ENCODE measurements at places on chromosomes 5 and 9. TPM values are rescaled to one million over a fixed set of nuclear protein-coding genes. Genes with fewer than 3 reads are reported as not detected.

DNA sequence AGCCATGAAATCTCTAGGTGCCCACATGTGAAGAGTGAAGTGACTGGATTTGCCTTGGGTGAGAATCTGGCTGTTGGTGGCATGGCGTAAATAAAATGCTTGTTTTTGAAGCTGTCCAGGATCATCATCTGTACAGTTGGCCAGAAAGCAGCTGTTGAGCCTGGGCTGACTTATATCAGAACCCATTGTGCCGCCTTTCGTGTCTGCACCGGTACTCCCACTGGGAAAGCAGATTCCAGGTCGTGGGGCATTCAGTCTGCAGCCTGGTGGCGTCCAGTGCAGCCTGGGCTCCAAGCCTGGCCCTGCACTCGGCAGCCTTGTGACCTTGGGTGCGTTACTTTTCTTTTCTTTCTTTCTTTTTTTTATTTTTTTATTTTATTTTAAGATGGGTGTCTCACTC is 27.8 kb downstream of the PRRC2B start:
- no peak overlapping the region for H3K4me3 ChIP-seq
- H3K27ac ChIP-seq, result no peak overlapping the region
- no peaks in the 10 kb centered on the region for H3K36me3 ChIP-seq

Gene ADCY2
- total RNA-seq, result 8.4 TPM

GRCh38 chr5:174234388-174234787 is 188.9 kb downstream of the NSG2 start:
- H3K27me3 ChIP-seq, result peaks cover 4% of the 10 kb centered on the region
- no peak overlapping the region for H3K27ac ChIP-seq
- DNase-seq, result no peak
- no peak overlapping the region for H3K4me3 ChIP-seq
- H3K36me3 ChIP-seq, result no peaks in the 10 kb centered on the region

- DNase-seq, result no peak
- no peak overlapping the region for H3K27ac ChIP-seq
- no peaks in the 10 kb centered on the region for H3K4me1 ChIP-seq
- no peaks in the 10 kb centered on the region for H3K36me3 ChIP-seq
- no peak overlapping the region for H3K4me3 ChIP-seq
Observed at GRCh38 chr9:106954974-106955850, 92.2 kb downstream of the ZNF462 start.

Gene SLC34A3
- 1.8 TPM for total RNA-seq

GRCh38 chr5:131672776-131673175 is 37.7 kb upstream of the RAPGEF6 start:
- H3K4me1 ChIP-seq, result peaks cover 14% of the 10 kb centered on the region
- H3K36me3 ChIP-seq, result no peaks in the 10 kb centered on the region
- peak overlapping the region; percentile 61 for H3K27ac ChIP-seq
- no peak for DNase-seq
- no peak overlapping the region for H3K4me3 ChIP-seq

Gene TNFSF8
- not detected for total RNA-seq

DNA sequence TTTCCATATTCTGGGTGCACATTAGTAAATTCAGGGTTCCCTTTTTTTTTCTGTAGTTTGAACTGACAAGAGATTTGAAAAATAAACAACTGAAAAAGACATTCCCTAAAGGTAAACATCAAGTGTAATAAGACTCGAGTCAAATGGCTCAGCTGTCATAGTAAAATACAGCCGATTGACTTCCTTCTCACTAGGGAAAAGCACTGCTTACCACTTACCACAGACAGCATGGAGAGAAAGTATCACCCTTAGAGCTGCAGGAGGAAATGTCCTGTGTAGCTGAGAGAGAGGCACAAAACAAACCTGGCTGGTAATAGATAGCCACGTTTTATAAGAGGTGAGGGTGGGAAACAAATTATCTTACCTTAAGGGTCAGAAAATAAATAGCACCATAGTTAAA is 12.1 kb upstream of the DMAC1 start:
- peaks cover 10% of the 10 kb centered on the region for H3K4me1 ChIP-seq
- no peak overlapping the region for H3K27ac ChIP-seq
- no peak overlapping the region for H3K4me3 ChIP-seq

DNA sequence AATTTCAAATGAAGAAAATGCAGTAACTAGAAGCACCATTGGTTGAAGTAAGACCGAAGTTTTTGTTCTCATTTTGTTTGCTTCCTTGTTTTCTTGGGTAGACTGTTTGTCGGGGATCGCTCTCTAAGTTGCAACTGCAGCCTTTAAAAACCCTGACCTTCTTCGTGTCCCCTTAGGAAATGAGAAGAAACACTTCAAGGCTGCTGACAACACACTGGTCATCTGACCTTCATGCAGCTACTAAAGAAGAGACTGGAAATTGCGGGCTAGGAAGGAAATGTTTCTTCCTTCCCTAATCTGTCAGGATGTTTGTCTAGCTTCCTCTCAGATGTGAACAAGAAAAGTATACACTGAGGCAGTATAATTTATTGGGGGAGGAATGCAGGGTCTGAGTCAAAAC is 50.7 kb upstream of the CHSY3 start:
- no peak for DNase-seq
- no peak overlapping the region for H3K4me3 ChIP-seq
- H3K36me3 ChIP-seq, result no peaks in the 10 kb centered on the region
- no peaks in the 10 kb centered on the region for H3K4me1 ChIP-seq
- H3K27ac ChIP-seq, result no peak overlapping the region
- no peaks in the 10 kb centered on the region for H3K27me3 ChIP-seq

- H3K27ac ChIP-seq, result no peak overlapping the region
- no peaks in the 10 kb centered on the region for H3K27me3 ChIP-seq
- DNase-seq, result no peak
Observed at GRCh38 chr9:10706788-10707187, 94.0 kb upstream of the PTPRD start.

- H3K27me3 ChIP-seq, result no peaks in the 10 kb centered on the region
- no peak overlapping the region for H3K4me3 ChIP-seq
- no peaks in the 10 kb centered on the region for H3K36me3 ChIP-seq
- H3K27ac ChIP-seq, result peak overlapping the region; percentile 44
Observed at GRCh38 chr5:134100283-134101091, 14.0 kb upstream of the TCF7 start.

Gene TOMM5
- total RNA-seq, result 187 TPM

Gene ZFYVE16
- 40.7 TPM for total RNA-seq

- no peaks in the 10 kb centered on the region for H3K36me3 ChIP-seq
- H3K4me1 ChIP-seq, result no peaks in the 10 kb centered on the region
- H3K4me3 ChIP-seq, result no peak overlapping the region
- no peak overlapping the region for H3K27ac ChIP-seq
Observed at GRCh38 chr5:40227931-40228330, 451.8 kb upstream of the PTGER4 start.

Gene ZFR
- total RNA-seq, result 93.3 TPM

Gene NMUR2
- total RNA-seq, result not detected

GRCh38 chr5:168329302-168329701 is 37.9 kb downstream of the WWC1 start:
- no peaks in the 10 kb centered on the region for H3K27me3 ChIP-seq
- peaks cover 32% of the 10 kb centered on the region for H3K4me1 ChIP-seq
- no peak for DNase-seq
- no peaks in the 10 kb centered on the region for H3K36me3 ChIP-seq

DNA sequence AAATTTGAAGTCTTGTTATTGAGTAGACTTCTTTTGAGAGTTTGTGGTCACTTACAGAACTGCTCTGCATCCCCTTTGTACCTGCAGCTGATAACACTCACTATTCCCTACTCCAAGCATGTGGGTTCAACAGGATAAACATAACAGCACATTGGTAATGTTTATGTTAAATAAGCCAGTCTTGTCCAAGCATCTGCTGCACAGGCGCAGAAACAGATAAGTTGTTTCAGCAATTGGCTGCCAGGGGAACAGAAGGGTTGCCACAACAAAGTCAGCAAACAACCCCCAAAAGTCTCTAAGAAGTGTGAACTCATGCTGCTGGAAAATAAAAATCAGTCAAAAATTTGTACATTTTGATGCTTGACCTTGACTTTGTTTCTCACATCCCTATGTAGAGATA is 174.6 kb downstream of the GDNF start:
- H3K4me3 ChIP-seq, result no peak overlapping the region
- H3K27ac ChIP-seq, result no peak overlapping the region
- H3K36me3 ChIP-seq, result no peaks in the 10 kb centered on the region
- H3K4me1 ChIP-seq, result peaks cover 19% of the 10 kb centered on the region

- DNase-seq, result no peak
- peaks cover 28% of the 10 kb centered on the region for H3K4me1 ChIP-seq
- H3K27me3 ChIP-seq, result no peaks in the 10 kb centered on the region
- H3K27ac ChIP-seq, result peak overlapping the region; percentile 94
Observed at GRCh38 chr5:173920024-173920753, 32.0 kb downstream of the CPEB4 start.

GRCh38 chr9:17063535-17064135 is 71.2 kb upstream of the CNTLN start:
- no peak overlapping the region for H3K4me3 ChIP-seq
- peak; percentile 73 for DNase-seq
- H3K27ac ChIP-seq, result no peak overlapping the region
- H3K4me1 ChIP-seq, result no peaks in the 10 kb centered on the region
- no peaks in the 10 kb centered on the region for H3K27me3 ChIP-seq
- no peaks in the 10 kb centered on the region for H3K36me3 ChIP-seq

DNA sequence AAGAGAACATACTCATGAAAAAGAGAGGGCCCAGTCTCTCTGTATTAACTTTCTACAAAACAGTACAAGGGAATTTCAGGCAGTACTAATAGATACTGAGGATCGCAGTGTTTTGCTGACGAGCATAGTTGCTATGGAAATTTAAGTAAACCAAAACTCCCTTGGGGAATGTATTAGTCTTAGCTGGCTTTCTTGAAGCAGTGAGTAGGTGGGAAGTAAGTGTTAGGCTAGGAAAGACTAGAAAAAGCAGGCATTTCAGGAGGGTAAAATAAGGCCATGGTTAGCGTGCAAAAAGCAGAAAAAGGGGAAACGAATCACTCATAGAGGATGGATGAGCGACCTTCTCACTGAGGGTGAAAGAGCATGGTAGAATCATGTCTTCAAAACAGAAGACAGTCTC is 84.3 kb upstream of the ACTBL2 start:
- no peak overlapping the region for H3K27ac ChIP-seq
- peak; percentile 39 for DNase-seq
- H3K4me1 ChIP-seq, result no peaks in the 10 kb centered on the region
- no peaks in the 10 kb centered on the region for H3K27me3 ChIP-seq
- H3K4me3 ChIP-seq, result no peak overlapping the region

DNA sequence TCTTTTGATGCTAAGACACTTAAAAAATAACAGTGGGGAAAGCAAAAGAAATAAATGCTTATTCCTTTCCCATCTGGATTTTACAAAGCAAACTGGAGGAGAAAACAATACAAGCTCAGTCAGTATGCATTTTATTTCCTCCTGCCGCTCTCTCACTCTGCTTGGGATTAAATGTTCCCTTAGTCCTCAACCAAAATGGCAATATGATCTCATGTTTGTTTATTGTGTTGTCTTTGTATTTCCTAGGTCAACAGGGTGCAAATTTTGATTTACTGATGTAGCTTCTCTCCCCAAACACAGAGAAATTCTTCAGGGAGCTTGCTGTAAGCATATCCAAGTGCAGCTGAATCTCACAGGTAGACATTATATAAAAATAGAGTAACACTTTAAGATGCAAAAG is 92.1 kb upstream of the ERBIN start:
- no peaks in the 10 kb centered on the region for H3K27me3 ChIP-seq
- H3K4me1 ChIP-seq, result peaks cover 6% of the 10 kb centered on the region
- no peak overlapping the region for H3K4me3 ChIP-seq
- DNase-seq, result no peak

DNA sequence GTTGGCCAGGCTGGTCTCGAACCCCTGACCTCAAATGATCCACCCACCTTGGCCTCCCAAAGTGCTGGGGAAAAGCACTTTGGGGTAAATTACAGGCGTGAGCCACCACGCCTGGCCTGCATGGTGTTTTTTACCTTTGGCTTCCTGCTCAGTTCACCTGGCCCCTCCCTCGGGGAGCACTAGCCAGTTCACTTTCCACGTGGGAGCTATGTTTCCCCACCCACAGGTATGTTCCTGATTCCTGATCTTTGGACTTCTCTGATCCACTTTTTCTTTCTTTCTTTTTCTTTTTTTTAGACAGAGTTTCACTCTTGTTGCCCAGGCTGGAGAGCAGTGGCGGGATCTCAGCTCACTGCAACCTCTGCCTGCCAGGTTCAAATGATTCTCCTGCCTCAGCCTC is 15.8 kb downstream of the DAB2IP start:
- peak overlapping the region; percentile 66 for H3K27ac ChIP-seq
- H3K4me1 ChIP-seq, result peaks cover 4% of the 10 kb centered on the region
- no peaks in the 10 kb centered on the region for H3K36me3 ChIP-seq
- H3K27me3 ChIP-seq, result no peaks in the 10 kb centered on the region
